ENCODE measurements at places on chromosomes 16 and 17.

- peak; percentile 50 for DNase-seq
These were observed 23.5 kb downstream of the XPO6 start for GRCh38 chr16:28188085-28188916.

DNA sequence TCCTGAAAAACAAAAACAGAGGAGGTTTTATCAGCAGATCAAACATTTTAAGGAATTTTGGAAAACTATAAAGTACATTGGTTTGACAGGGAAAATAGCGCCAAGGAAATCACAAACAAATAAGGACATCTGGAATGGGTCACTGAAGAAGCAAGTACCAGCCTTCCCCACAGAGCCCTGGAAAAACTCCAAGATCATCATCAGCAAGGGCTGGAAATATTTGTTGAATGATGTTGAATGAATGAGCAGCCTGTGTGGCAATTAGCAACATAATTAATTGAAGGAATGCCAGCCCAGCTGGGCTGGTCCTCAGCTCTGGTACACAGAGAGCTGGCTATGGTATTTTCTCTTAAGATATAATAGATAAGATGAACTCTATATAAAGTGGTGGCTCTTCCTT is 290.4 kb downstream of the HS3ST3A1 start:
- DNase-seq, result peak; percentile 93

DNA sequence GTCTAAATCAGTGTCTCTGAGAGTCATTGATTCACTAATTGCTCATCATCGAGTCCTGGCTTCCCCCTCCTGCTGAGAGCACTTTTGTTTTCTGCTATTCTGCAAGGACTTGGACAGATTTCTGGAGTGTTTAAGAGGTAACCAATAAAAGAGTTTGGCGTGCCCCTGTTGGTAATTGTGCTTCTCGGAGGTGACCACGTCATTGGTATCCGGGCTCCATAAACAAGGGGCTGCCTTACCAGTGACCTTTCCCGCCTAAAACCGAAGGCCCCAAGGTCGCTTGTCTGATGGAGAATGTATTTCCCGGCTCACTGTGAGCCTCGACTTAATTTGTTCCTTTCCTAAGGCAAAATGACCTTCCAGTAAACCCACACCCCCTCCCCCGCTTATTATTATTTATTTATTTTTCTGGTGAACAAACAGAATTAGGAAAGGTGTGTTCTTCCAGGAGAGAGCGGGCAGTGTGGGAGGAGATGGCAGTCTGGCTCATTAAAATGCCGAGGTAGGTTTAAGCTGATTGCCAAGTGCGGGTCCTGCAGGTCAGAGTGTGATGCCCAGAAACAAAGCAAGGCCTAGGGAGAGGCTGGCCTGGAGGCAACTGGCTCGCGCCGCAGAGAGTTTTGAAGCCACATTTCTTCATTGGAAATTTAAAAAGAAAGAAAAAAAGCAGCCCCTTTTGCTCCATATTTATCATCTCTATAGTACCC is 30.2 kb downstream of the MSI2 start:
- DNase-seq, result no peak

GRCh38 chr16:14337303-14338191 is 266.4 kb downstream of the MRTFB start:
- DNase-seq, result peak; percentile 45

GRCh38 chr17:5418858-5419355 is 555 bp downstream of the NUP88 start:
- DNase-seq, result peak; percentile 41

DNA sequence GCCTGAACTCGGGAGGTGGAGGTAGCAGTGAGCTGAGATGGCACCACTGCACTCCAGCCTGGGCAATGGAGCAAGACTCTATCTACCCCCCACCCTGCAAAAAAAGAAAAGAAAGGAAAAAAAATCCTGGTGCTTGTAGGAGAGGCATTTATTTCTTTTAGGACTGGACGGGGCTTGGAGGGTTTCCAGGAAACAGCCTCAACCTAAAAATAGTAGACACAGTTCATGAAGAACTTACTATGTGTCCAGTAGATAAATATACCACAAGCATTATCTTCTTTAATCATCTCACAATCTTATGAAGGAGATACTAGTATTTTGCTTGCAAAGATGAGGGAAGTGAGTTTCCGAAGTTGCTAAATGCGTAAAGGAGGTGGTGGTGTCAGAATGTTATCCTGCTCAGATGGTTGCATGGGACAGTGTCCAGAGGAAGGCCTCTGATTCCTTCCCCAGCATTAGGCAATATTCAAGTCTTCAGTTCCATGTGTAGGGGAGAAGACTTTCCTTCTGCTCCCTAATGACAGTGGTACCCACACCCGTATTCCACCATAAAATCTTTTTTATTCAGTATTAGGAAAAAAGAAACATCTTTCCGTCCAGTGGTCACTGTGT is 263.2 kb downstream of the WWOX start:
- DNase-seq, result no peak

GRCh38 chr16:53855056-53855455 is 151.1 kb downstream of the FTO start:
- no peak for DNase-seq

DNA sequence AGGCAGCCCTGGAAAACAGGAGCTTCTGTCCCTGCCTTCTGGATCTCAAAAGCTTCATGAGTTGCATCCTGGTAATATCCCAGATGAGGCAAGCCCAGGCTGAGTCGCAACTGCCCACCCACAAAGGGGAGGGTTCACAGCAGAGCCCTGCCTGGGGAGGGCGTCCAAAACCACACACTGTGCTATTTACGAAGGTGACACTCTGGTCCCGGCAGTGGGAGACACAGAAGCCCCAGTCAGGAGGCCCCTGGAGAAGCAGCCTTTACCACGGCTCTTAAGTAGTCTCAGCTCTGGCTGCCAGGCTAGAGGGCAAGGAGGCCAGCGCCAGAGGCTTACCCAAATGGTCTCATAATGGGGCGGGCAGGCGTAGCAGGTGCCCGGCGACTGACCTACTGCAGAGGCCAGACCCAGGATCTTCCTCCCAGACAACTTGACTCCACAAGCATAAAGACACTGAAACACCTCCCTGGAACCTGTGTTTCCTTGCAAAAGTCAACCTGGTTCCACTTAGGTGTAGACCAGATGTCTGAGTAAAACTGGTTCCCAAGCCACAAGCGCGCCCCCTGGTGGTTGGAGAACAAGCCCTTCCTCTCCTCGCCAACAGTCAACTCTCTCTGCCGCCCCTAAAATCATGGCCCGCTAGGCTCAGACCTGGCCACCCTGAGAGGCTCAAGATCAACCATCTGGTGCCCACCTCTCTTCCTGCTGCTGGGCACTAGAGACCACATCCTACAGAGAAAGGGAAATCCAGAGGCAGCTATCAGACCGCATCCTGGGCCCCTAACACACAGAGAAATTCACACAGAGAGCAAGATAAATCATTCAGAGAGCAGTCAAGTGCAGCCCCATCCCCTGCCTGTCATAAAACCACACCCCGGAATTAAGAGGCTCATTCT is 5.2 kb downstream of the AXIN2 start:
- peak; percentile 59 for DNase-seq

DNA sequence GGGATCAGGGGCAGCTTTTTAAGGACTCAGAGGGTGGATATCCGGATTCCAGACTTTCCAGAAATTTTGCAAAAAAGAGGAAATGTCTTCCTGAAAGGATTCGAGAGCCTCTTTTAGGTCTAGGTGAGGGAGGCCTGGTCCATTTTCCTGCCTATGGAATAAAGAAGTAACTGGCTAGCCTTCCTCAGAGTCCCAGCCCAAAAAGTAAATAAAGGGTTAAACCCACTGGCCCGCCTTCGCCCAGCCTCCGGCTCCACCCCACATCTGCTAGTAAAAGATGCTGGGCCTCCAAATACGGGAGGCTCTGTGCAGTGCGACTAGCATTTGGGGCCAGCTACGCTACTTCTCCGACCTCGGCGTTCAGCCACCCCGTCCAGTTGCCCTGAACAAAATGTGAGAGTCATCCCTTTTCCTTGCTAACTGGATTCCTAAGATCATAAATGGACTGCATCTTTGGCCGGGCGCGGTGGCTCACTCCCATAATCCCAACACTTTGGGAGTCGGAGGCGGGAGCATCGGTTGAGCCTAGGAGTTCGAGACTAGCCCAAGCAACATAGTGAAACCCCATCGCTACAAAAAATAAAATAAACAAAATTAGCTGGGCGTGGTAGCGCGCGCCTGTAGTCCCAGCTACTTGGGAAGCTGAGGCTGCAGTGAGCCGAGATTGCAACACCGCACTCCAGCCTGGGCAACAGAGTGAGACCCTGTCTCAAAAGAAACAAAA is 824 bp upstream of the MPP2 start:
- DNase-seq, result peak; percentile 84

DNA sequence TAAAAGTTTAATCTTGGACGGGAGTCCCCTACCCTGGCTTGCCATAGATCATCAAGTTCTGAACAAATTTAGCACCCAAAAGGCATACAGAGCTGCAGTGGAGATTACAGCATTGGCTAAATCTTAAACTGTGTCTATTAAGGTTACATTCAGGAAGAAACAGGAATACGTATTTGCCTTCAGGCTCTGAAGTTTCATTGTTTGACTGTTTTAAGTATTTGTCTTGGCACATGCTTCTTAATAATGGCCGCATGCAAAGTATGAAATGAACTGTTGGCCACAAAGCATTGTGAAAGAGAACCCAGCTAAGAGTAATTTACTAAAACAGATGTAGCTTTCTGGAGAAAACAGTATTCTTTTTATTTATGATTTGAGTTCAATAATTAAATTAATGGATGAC is 63.9 kb upstream of the CNEP1R1 start:
- peak; percentile 63 for DNase-seq

- DNase-seq, result no peak
These were observed 46.6 kb upstream of the LCMT1 start for GRCh38 chr16:25064937-25065336.

- no peak for DNase-seq
These were observed 24.6 kb downstream of the COG7 start for GRCh38 chr16:23428351-23428750.

DNA sequence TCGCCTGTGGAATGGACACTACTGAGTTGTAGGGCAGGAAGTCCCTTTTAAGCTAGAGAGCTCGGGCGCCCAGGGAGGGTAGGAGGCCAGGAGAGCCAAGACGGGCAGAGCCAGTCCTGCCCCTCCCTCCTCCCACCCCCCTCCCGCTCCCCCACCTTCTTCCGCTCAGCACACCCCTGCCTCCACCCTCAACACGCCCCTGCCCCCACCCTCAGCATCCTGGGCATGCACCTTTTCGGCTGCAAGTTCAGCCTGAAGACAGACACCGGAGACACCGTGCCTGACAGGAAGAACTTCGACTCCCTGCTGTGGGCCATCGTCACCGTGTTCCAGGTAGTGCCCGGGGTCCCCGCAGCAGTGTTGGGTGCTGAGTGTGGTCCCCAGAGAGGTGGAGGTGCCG is 18.3 kb downstream of the TPSG1 start:
- no peak for DNase-seq
